ENCODE measurements at places on chromosomes 11 and 22.

- no peak for DNase-seq
These were observed 414.3 kb downstream of the TBC1D22A start for GRCh38 chr22:47176573-47177333.

- DNase-seq = no peak
These were observed 80.1 kb upstream of the BIRC3 start for GRCh38 chr11:102237096-102237735.

- no peak for DNase-seq
These were observed 642 bp upstream of the SEPTIN3 start for GRCh38 chr22:41968601-41969000.

DNA sequence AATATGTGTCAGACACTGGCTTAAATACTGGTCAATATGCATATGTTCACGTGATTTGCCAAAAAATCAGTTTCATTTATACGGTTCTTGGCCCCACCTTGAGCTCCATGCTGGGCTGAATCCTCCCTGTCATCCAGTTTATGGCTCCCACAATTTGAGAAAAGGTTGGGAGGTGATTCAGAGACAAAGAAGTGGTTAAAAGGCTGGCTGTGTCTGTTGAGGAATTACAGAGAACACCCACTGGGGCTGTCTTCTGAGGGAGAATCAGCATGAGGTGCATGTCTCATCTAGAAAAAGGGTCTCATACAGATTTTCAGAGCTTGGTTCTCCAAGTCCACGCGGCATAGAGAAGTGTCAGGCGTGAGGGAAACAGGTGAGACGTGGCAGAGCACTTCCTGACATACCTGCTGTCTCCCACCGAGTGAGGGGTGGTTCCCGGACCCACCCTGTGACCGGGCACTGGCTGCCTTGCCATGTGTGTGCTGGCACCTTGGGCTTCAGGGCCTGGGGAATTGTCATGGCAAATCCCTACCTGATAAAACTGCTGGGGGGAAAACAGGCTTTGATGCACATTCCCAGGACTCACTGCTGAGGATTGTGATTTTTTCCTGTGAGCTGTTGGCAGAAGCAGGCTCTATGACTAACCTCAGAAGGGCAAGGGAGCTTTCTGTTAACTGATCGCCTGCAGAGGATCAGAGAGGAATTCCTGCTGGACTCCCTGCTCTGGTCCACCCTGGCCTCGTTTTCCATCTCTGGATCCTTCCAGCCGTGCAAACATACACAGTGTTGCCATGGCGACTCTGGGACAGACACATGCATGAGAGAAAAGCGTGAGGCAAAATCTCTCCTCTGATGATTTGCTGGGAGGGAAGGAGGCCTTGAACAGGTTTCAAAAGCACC is 223.6 kb downstream of the ADAMTS15 start:
- no peak for DNase-seq

DNA sequence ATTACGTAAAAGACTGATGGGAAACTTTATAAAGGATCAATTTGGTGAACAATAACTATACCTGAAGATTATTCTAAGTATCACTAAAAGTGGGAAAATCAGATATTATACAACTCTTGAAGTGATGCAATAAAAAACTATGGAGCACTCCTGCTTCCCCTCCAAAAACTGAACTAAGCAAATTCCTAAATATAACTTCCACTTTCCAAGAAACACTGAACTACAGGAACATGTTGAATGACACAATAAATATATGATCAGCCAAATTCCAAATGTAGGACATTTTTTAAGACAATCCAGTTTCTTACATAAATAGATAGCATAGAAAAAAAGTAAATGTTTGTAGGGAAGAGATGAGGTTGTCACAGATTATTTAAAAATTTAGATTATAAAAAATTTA is 102.1 kb upstream of the APOA1 start:
- no peak for DNase-seq

GRCh38 chr11:534396-535209 is 773 bp downstream of the HRAS start:
- peak; percentile 27 for DNase-seq

GRCh38 chr11:96464700-96465307 is 75.0 kb downstream of the JRKL start:
- DNase-seq = peak; percentile 56

DNA sequence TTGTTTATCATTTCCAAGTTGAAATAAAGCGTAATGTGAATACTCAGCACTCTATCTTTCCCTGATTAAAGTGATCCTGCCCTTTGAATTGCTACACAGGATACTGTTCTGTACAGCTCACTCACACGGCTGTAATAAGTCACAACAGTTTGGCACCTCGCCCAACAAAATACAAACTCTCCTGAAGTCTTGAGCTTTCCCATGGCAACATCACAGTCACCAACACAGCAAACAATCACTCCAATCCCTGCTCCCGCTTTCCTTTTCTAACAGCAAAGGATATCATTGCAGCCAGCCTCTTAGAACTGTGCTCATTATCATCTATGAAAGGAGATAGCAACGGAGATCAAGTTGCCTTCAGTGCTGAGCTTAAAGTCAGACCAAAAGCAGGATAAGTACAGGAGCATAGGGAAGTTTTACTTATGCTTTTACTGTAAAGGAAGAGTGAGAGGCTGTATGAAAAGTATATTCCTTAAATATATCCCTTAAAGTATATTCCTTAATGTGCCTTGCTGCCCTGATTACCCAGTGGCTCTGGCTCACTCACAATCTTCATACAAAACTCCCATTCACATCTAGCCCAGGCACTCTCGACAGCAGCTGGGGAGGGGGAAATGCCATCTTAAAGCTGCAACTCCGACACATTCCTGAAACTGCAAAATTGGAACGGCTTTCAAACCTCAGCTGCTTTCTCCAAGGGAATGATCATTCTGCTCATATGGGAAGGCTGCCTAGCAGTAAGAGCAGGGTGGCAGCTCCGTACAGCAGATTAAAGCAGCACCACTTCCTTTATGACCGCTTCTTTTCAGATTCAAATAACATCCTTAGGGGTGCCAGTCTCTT is 35.8 kb downstream of the MAML2 start:
- no peak for DNase-seq

DNA sequence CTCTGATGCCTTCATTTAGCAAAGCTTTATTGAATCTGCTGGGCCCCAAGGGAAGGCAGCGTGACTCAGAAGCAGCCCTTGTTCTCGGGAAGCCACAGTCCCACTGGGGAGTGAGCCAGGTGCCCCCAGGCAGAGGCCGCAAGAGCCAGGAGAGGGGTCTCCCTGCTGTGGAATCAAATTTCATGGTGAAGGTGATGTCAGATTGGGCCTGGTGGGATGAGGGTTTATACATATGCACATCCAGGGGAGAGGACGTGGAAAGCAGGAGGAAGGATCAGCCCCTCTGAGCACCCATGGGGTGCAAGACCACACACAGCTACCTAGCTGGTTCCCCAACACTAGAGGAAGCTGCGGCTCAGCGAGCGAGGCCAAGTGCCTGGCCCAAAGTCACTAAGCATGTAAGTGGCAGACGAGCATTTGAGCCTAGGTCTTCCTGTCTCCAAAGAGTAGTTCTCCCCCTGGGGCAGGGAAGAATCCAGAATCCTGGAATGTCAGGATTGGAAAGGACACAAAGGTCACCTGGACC is 2.0 kb downstream of the SYNGR1 start:
- DNase-seq = no peak

DNA sequence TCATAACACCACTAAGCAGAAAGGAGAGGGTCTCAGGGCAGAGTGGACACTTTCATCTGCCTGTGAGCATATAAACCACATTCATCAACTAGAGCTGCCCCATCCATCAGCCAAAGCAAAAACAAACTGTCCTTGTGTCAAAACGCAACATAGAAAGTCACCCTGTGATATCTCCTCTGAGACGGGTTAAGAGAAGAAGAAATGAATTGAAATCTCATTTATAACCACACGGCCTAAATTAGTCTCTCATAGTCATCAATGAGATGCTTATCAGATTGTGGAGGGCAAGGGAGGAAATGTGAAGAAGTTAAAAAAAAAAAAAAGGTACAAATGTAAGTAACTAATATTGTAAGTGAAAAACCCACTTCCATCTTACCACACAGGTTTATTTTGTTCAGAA is 75.7 kb downstream of the SIK3 start:
- peak; percentile 60 for DNase-seq

GRCh38 chr11:121265586-121265985 is 27.0 kb upstream of the SC5D start:
- no peak for DNase-seq

- DNase-seq = no peak
These were observed 363.3 kb upstream of the CCDC90B start for GRCh38 chr11:83649528-83649855.

DNA sequence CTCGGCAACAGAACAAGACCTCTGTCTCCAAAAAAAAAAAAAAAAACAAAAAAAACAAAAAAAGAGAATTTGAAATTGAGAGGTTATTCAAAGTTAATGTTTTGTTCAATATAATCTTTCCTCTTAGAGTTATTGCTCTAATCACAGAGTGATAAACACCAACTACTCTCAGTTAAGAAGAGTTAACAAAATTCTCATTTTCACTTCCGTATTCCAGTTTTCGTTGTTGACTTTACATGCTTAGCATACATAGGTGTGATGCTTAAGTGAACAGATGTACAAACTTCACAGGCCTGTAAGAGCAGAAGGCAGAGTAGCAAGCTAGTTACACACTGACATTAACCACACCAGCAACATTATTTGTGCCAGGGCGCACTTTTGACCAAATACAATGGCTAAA is 12.3 kb downstream of the EIF4ENIF1 start:
- no peak for DNase-seq

DNA sequence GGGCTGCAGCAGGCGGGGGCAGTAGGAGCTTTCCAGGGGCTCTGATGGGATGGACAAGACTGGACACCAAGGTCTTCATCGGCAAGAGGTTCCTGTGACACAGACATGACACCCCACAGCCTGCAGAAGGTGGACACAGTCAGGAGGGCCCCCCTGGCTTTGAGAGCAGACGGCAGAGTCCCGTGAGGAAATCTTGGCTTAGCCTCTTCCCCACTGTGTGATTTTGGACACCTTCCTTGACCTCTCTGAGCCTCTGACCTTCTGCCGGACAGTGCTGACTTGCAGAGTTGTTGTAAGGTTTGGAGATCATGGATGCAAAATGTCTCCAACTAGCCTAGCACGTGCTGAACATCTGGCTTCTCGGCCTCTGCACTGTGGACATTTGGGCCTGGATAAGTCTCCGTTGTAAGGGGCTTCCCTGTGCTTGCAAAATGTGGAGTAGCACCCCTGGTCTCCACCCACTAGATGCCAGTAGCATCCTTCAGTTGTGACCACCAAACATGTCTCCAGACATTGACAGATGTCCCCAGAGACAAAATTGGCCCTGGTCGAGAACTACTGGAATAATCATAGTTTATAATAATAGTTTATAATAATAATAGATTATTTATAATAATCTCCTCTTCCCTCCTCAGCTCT is 54.6 kb downstream of the MCM5 start:
- no peak for DNase-seq

GRCh38 chr22:45642986-45643385 is 28.6 kb upstream of the ATXN10 start:
- no peak for DNase-seq

DNA sequence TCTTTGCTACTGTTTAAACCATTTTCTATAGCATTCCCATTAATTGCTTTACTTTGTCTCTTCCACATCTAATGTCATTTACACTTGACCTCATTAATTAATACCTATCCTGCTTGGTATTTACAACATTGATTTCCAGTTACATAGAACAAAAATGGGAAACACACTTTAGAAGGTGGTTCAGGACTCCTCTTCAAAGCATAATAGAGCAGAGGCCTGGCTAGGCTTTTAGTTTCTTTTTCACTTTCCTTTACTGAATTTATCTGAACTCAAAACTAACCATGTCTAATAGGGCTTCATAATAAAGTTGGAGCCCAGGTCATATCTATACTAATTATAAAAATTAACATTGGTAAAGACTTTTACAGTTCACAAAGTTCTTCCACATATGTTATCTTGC is 648.0 kb upstream of the KIRREL3 start:
- DNase-seq = no peak

- no peak for DNase-seq
These were observed 43.2 kb downstream of the LMO1 start for GRCh38 chr11:8220261-8221045.

DNA sequence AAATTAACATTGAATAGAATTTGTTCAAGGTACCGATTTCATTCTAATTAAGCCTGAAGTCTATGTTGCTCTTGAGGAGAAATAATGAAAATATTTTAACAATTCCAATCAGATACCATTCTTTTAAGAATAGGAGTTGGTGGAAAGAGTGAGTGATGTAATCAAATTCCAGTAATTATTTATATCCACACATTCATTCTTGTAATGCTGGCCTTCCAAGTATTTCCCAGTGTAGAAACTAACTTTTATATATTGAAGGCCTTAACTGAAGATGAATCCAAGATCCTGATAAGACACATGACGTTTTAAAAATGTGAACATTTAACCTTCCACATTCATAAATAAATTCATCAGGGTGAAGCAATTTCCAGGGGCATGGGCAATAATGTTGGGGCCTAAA is 36.6 kb upstream of the PAX6 start:
- no peak for DNase-seq

- no peak for DNase-seq
These were observed 121.0 kb downstream of the LUZP2 start for GRCh38 chr11:24617856-24618255.

DNA sequence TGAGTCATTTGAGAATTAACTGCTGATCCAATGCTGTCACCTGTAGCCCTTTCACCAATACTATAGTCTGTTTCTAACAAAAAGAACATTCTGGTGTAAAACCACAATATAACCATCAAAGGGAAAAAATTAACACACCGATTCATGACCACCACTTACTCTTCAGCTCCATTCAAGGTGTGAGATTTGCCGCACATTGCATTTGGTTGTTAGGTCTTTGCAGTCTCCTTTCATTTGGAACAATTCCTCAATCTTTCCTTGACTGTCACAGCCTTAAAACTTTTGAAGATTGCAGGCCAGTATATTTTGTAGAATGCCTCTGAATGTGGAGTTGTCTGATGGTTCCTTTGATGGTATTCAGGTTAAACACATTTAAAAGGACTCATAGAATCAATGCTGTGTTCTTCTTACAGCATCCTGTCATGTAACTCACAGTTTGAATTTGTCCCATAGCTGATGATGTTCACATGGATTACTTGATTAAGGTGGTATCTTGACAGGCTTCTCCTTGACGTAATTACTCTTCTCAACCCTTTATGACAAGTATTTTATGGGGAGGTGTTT is 63.6 kb downstream of the TNRC6B start:
- peak; percentile 75 for DNase-seq

DNA sequence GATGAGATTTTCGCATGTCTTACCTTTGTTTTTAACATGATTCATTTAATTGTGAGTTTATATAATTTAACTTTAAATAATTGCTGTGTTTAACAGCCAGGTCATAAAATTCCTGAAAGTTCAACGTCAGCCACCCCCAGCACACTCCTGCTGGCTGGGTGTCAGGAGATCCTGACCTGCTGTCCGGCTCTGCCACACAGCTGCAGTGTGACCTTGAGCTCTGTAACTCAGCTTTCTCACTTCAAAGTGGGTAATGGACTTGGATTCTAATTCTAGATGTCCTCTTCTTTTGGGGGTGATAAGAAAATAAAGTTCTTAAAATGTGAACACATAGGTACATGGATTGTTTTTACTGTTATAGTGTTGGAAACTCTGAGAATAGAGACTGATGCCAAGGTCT is 10.9 kb downstream of the VPS26B start:
- no peak for DNase-seq

GRCh38 chr22:50730013-50730891 is 7.8 kb upstream of the ACR start:
- no peak for DNase-seq

- peak; percentile 37 for DNase-seq
These were observed 20.6 kb downstream of the MORC2 start for GRCh38 chr22:30947816-30948454.

- no peak for DNase-seq
These were observed 55.0 kb upstream of the USP47 start for GRCh38 chr11:11786771-11787170.
